NCI-H524 treated with DMSO at 0.1 percent for 48 hours (cell line): ENCODE measurements at places on chromosomes 7 and 10.

DNA sequence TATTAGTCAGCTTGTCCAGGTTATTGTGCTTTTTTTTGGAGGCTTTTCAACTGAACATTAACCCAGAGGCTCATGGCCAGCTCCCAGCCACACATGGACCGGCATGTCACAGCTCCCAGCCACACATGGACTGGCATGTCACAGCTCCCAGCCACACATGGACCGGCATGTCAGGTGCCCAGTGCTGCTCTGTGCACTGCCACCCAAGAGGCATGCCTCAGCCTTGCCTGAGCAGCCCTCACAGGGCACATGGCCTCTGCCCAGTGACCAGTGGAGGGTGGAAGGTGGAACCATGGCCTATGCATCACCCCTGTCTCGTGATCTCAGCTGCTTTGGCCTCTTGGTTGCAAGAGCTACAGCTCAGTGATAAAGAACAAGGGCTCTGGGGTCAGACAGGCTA is 119.8 kb downstream of the OAT start:
- no peak for DNase-seq

- no peak for DNase-seq
Observed at GRCh38 chr7:90212149-90212495, 582 bp downstream of the STEAP2 start.

- no peak for DNase-seq
Observed at GRCh38 chr7:140230516-140230860, 53.7 kb upstream of the KDM7A start.

GRCh38 chr10:69385454-69386350 is 31.0 kb downstream of the TACR2 start:
- DNase-seq: no peak

DNA sequence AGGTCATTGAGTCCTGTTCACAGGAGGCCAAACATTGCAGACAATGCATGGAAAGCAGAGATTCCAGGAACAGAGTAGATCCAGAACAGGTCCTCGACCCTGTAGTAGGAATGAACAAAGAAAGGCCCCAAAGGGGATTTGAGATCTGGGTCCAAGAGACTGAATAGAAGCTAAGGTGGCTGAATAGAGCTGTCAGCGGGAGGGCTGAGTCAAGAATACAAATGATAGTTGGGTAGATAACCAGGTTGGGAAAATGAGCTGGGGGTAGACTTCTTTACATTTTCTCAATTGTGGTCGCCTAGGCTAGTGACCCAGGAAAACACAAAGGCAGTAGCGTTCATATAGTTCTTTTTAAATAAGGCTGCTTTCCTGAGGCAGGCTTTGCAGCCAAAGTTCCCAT is 103.4 kb upstream of the ELMO1 start:
- DNase-seq: no peak

GRCh38 chr10:23694446-23694920 is 255.6 kb downstream of the OTUD1 start:
- no peak for DNase-seq

- no peak for DNase-seq
Observed at GRCh38 chr10:6889718-6890117, 309.6 kb upstream of the PRKCQ start.

- no peak for DNase-seq
Observed at GRCh38 chr7:30920584-30921539, 9.2 kb downstream of the AQP1 start.

DNA sequence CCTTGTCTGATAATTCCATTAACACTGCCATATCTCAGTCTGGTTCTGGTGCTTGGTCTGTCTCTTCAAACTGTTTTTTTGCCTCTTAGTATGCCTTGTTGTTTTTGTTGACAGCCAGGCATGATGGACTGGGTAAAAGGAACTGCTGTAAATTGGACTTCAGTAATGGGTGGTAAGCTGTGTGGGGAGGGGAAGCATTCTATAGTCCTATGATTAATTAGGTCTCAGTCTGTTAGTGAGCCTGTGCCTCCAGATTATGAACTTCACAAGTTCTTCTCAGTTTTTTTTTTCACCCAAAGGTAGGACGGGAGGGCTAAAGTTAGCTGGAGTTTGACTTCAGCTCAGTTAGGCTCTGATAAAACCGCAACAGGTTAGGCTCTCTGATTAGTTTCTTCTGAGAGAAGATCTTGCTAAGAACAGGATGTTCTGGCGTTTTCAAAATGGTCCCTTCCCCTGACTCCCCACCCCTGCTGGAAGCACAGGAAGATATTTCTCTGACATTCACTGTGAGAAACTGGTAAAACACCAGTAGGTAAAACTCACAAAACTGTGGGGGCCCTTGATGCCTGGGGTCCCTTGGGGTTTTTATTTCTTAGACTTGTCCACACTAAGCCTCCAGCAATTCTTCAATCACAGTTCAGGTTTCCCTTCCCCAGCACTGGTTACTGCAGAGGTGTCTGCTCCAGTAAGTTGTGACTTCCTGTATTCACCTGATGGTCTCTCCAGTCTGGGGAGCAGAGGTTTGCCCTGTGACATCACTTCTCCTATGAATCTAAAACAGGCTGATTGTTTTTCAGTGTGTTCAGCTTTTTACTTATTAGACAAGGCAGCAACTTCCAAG is 43.3 kb upstream of the CCDC71L start:
- no peak for DNase-seq

DNA sequence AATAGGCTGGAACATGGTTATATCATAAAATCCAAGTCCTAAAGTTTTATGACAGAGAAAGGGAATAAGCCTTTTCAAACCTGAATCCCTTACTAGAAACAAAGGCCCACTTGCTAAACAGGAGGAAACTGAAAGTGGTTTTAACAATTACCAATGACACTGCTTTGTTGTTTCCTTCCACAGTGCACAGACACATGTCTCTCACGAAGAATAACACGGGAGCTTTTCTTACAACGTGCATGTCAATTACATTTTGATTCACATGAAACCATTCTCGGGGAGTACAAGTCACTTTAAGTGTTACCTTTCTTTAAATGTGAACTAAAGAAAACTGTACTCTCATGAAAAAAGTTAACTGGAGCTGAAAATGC is 1.4 kb downstream of the MRPS33 start:
- DNase-seq: no peak
